Esophagus squamous epithelium (tissue), 5 donors: ENCODE measurements at places on chromosomes 12 and 14.

GRCh38 chr12:26327975-26328644 is 132.7 kb downstream of the SSPN start:
- no peak for DNase-seq

DNA sequence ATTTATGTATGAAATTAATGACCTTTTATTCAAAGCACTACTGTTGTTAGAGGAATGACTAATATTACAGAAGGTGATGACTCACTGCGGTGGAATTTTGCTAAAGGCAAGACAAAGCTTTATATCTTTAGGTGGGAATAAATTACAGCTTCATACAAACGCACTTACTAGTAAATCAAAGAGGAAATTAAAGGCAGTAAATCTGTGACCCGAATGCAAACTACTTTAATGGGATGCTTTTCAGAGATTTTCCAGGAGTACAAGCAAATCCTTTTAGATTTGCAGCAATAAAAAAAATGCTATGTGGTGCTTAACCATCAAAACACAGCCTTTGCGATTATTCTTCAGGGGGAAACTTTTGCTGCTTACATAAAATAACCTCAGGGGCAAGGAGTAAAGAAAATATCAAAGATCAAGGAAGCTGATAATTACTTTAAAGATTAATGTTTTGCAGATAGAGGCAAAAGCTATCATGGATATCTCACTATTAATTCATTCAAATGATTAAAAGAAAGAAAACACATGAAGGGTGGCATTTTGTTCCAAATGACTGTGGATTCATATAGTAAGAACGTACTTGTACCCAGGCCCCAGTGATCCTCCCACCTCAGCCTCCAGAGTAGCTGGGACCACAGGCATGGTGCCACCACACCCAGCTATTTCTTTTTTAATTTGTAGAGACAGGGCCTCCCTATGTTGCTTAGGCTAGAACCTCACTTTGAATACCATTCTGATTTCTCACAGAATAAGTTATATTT is 98.9 kb downstream of the DENND5B start:
- no peak for DNase-seq

GRCh38 chr12:10753059-10753458 is 29.9 kb upstream of the YBX3 start:
- DNase-seq = no peak

- no peak for DNase-seq
Measured at GRCh38 chr12:8894986-8895385, 19.3 kb upstream of the PHC1 start.

DNA sequence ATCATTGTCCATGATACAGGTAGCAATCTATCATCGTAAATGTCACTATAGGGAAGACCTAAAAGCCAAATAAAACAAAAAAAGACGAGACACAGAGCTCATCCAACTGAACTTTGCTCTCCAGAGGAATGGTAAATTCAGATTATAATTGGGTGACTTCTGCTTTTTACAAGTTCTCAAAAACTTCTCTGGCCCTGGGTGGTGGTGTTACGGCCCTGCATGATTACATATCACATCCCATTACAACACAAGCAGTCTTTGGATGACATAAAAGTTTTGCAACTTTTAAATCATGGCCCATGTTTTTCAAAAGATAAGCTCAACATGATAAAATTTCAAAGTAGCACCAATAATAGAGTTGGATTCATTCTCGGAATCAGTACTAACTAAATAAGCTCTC is 299.6 kb downstream of the DIO2 start:
- DNase-seq = no peak
